ENCODE measurements at places on chromosomes 11 and 22. TPM values are rescaled to one million over a fixed set of nuclear protein-coding genes. Genes with fewer than 3 reads are reported as not detected.

GRCh38 chr11:103637831-103638230 is 398.6 kb upstream of the DDI1 start:
- no peak for DNase-seq

GRCh38 chr11:82326853-82327252 is 406.8 kb downstream of the FAM181B start:
- no peak for DNase-seq

DNA sequence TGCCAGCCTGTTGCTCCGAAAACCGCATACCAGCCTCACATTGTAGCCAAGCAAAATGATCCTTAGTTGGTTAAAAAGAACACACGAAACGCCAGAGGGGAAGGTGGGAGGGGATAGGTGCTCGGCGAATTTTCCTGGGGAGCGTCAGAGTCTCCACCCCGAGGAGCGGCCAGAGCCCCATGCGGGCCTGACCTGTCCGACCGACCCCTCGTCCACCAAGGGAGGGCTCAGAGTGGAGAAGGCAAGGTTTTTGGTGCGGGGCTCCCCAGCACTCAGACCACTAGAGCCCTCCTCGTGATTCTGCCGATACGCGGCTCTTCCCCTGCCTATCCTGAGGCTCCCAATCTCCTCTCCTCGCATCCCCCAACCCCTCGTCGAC is 39.6 kb downstream of the DIXDC1 start:
- DNase-seq = no peak

- no peak for DNase-seq
Measured at GRCh38 chr11:62546929-62547625, 471 bp upstream of the AHNAK start.

Gene ANO5
- polyA plus RNA-seq = 1.9 TPM

Data from right lung (tissue), 10 donors.